ENCODE measurements at places on chromosomes 1 and 21. TPM values are rescaled to one million over a fixed set of nuclear protein-coding genes. Genes with fewer than 3 reads are reported as not detected.

DNA sequence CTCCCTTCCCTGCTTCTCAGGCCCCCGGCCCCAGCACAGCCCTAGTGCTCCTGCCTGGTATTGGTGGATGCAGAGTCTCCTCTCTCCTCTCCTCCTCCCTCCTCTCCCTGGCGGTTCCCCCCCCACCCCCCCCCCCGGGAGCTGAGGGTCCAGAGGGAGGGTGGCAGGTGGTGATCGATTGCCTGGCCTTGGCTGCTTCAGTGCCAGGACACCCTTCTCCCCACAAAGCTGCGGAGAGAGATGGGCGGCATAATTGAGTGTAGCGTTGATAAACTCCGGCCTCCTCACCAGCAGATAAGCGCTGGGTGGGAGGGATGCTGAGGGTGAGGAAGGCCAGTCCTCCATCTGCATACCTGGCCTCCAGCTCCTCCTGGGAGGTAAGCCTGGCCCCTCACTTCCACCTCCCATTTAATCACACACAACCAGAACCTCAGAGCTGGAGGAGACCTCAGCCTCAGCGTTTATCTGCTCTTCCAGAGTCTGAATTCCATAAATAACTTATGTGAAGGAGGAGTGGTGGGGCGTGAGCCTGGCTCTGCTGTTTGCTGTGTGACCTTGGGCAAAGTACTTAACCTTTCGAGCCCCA is 60.8 kb downstream of the LRRN2 start:
- no peak for DNase-seq

PLA2G2F gene
- not detected for polyA plus RNA-seq

CAPN8 gene
- polyA plus RNA-seq = 0.84 TPM

FNDC5 gene
- polyA plus RNA-seq = 4.2 TPM

TSTD1 gene
- polyA plus RNA-seq = 200 TPM

GRCh38 chr1:53368314-53369033 is 40.6 kb upstream of the LRP8 start:
- peak; percentile 6 for DNase-seq

MATN1 gene
- not detected for polyA plus RNA-seq

DNA sequence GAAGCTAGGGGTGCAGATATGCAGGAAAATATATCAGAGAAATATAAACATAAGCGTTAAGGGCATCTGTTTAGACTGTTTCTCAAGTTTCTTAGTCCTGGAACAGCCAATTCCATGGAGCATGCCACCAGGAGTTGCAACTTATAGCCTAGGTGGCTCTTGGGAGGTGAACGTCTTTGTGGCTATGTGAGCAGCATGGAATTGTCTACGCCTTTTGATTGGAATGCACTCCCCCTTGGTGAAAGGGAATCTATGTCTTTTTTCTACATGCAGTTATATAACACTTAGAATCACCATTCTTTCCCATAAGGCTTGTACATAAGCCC is 12.4 kb downstream of the RCSD1 start:
- DNase-seq = no peak

- DNase-seq = no peak
Measured at GRCh38 chr1:34712007-34712688, 42.7 kb upstream of the GJB5 start.

DNA sequence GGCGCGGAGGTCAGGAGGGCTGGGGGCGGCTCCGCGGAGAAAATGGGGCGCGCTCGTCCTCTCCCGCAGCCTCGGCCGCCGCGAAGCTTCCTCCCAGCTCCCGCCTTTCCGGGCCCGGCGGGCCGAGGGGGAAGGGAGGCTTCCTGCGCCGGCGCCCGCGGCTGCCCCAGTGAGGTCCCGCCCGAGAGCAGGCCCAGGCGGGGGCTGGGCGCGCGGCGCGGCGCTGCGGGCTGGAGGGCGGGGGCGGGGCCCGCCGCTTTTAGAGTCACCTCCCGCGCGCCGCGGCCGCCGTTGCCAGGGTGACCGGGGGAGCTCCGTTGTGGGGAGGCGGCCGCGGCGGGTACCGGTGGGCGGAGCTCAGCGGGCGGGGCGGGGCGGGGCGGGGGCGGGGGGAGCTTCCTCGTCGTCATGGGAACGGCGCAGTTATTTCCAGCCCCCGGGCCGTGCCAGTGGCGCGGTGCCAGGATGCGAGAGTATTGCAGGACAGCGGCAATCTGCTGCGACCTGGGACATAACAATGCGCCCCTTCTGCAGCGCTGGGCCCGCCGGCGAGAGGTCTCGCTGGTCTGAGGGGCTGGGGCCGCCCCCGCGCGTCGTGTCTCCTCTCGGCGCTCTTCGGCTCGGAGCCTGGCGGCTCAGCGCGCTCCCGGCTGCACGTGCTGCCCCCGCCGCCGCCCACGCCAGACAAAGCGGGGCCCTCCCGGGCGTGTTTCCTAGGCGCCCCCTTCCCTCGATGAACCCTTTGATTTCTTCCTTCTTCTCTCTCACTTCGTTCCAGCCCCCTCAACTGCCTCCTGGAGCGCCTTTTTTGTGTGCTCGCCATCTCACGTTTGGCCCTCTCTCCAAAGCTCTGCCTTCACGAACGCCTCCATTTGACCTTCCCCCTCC is 16.9 kb downstream of the IER5 start:
- peak; percentile 99 for DNase-seq

GRCh38 chr1:222788402-222789156 is 26.3 kb upstream of the DISP1 start:
- DNase-seq = no peak

- DNase-seq = no peak
Measured at GRCh38 chr21:46189213-46189958, 5.1 kb upstream of the SPATC1L start.

OPTC gene
- polyA plus RNA-seq = not detected

AMY1A gene
- polyA plus RNA-seq = not detected

DNA sequence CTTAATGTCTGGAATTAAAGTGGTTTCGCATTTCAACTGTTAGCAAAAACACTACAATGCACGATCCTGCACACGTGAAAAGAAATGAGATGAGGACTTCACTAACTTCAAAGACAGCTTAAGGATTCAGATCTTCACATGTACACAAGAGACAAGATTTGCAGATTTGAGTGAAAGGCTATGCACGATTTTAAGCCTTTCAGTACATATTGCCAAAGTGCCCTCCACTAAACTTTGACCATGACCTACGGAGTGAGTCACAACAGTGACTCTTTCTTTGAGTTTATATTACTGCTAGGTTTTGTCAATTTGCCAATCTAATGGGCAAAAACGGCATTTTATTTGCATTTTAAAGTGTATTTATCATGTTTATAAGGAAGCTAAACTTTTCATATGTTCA is 41.2 kb upstream of the CR1L start:
- no peak for DNase-seq

Measured in kidney (tissue), 22 donors.